H1 (cell line): ENCODE measurements at places on chromosomes 3 and 15.

GRCh38 chr15:35319354-35319753 lies 226.6 kb downstream of the DPH6 start:
- no peak for DNase-seq

DNA sequence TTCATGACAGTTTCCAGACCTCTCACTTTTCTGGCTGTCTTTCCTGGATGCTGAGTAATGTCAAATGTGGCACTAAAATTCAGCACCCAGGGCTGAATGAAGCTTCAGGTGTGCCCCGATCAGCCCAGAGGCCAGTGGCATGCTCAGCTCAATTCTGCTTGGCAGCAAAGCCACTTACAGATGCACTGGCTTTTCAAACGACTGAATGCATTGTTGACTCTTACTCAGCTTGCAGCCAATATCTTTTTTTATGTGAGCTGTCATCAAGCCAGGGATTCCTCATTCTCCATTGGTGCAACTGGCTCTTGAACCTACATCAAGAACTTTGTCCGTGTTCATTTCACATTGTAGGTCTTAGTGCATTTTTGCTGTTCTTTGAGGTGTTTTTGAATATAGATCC lies 60.7 kb downstream of the ZDHHC19 start:
- DNase-seq, result no peak

DNA sequence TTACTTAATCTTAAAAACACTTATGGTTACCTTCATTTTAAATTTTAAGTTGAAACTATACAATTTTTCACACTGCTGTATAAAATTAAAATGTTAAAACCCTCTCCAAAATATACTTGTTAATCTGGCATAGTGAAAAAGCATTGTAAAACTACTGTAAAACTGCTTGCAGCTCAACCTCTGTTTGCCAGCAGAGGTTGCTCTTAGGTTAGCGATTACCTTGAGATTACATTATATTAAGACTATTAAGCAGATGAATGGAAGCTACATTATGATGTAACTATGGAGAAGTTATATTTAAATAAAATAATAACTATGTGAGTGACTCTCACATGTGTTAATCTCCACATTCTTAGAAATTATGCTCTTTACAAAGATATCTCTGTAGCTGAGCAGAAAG lies 143.6 kb upstream of the SLITRK3 start:
- no peak for DNase-seq

- DNase-seq, result no peak
These were observed 170.4 kb upstream of the IQSEC1 start for GRCh38 chr3:13243586-13243985.

DNA sequence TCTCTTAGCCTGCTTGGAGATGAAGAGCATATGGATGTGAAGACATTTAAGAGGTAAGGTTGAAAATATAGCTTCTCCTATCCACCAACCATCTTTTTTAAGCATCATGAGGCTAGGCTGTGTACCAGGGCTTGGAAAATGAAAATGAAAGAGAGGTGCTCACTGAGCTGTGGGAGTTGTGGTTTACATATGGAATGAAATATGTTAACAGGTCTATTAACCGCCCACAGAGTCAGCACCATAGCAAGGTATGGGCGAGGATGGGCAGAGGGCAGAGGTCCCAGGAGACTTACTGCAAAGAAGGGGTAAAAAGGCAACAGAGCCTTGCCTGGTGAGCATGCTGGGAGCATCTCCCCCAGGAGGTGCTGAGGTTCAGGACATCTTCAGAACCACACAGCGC lies 273.1 kb downstream of the GABRG3 start:
- DNase-seq, result no peak

GRCh38 chr3:13078163-13078905 lies 5.1 kb upstream of the IQSEC1 start:
- DNase-seq, result no peak
